Left forelimb (tissue), 1 donor: ENCODE measurements at places on chromosomes 12 and 14.

- no peak for DNase-seq
Observed at GRCh38 chr12:4856596-4856995, 53.1 kb upstream of the KCNA1 start.

GRCh38 chr12:9751204-9752144 lies 9.2 kb downstream of the CD69 start:
- no peak for DNase-seq

GRCh38 chr12:97541366-97541765 lies 78.8 kb downstream of the RMST start:
- no peak for DNase-seq

DNA sequence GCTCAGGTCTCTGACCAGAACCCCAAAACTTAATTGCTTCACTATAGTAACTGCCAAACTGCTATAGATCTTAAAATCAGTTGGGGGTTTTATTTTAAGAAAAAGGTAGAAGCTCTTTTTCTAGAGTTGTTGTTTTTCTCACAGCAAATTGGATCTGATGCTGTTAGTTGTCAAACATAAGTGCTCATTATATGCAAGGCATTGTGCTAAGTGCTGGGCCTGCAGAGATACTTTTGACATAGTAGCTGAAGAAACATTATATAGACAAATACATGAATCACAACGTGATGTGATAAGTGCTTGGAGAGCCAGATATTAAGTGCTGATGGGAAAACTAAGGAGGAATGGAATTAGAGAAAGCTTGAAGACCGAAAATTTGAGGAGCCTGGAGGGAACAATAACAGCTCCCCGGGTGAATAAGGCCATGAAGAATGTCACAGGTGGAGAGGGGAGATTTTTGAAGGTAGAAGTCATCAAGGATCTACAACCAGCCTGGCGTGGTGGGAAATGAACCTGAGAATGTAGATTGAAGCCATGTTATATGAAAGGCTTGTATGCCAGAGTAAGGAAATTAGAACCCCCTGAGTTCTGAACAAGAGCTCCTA lies 126.5 kb downstream of the DYRK2 start:
- DNase-seq = no peak

DNA sequence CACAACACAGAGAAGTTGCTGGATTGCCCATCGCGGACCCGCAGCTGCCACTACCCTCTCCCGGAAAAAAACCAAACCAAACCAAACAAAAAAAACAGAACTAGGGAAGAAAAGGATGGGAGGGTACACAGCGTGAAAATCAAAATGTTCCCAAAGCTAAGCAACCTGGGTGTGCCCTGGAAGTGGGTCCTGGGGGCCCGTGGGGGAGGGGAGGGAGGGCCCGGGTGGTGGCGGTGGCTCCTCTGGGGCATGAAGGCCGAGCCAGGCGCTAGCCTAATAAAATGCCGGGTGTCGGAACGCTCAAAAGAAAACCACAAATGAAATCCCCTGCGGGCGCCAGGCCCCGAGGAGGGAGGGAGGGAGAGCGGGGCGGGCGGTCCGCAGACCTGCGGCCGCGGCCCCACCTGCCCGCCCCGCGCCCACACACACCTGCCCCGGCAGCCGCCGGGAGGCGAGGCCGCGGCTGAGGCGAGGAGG lies 787 bp downstream of the HECTD4 start:
- DNase-seq = no peak

GRCh38 chr14:95409477-95410272 lies 90.0 kb upstream of the CLMN start:
- no peak for DNase-seq

DNA sequence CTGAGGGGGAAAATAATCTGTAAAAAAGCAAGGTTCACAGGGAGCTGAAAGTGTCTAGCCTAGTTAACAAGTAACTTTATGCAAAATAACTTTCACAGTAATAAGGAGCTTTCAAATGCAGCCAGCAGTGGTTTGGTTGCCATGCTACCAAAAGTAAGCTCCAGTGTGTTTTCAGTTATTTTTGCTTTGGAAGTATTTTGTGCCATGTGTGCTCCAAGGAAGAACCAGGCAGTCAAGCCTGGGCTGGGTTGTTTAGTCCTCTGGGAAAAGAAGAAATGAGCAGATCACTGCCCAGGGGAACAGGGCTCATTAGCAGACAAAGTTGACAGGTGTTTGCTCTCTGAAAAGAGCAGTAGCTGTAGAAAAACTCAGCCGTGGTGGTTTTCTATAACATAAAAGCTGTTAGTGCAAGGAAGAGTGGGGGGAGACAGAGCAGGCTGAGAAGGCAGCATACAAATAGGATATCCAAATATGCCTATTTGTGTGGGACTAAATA lies 92.8 kb upstream of the TMTC2 start:
- no peak for DNase-seq

DNA sequence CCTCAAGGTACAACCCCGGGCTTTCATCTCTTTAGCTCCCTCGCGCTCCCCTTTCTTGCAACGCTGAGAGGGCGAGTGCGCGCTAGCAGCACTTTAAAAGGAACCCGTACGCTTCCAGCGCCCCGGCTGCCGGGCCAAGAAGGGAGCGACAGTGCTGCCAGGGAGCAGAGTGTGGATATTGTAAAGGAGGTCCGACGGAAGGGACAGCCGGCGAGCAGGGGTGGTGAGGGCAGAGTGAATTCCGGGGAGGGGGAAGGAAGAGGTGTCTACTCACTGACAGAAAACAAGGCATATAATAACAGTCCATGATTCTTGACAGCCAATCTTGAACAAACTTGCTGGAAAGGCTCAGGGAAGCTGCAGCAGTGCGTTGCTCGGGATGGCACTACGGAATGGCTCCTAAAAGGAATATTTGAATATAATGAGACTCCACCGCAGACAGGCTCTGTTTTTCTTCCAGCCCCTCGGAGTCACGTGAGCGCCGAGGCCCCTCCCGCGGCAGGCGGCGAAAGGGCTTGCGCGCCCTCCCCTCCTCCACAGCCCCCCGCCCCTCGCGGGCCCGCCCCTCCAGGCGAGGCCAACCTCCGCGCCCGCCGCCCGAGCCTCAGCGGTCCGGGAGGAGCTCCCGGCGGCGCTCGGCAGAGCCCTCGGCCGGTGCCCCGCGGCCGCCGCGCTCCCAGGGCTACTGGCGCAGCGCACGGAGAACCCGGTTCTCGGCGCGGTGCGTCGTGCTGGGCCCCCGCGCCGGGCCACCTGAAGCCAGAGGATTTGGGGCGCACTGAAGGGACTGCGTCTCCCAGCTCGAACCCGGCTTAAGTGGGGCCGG lies 3.4 kb downstream of the BMP4 start:
- DNase-seq = peak; percentile 94

- no peak for DNase-seq
Observed at GRCh38 chr12:18141048-18141982, 51.3 kb upstream of the RERGL start.

GRCh38 chr14:59583755-59584154 lies 7.1 kb upstream of the CCDC175 start:
- no peak for DNase-seq

GRCh38 chr12:17884581-17884980 lies 205.4 kb downstream of the RERGL start:
- no peak for DNase-seq

GRCh38 chr14:99473458-99473857 lies 7.2 kb downstream of the SETD3 start:
- no peak for DNase-seq

GRCh38 chr14:69658664-69659261 lies 47.4 kb downstream of the SUSD6 start:
- DNase-seq = no peak

DNA sequence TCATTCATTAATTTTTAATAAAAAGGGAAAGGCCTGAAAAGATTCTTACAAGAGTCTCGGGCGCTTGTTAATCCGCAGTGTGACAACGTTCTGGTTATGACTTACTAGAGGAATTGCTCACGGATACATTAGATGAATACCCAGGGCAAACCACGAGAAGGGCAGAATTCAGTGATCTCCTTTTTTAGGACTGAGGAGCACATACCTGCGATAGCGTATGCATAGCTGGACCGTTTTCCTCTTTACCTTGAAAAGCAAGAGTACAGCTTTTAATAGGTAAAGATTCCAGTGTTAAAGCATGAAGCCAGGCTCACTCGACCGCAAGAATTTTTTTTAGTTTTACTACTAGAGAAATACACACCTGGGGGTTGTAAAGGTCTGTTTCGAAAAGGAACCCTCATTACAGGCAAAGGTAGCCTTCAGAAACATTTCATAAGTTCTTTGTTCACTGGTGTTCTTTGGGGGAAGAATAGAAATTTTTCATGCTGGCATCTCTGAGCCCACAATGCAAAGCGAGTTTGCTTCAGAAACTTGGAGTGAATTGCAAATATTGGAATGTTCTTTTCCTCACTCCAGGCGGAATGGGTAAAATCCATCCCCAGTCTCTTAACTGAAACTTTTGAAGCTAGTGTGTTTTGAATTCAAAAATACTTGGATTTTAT lies 953 bp downstream of the MAPK1IP1L start:
- no peak for DNase-seq

GRCh38 chr14:67409461-67409860 lies 2.5 kb downstream of the PLEK2 start:
- DNase-seq = no peak

GRCh38 chr12:10957741-10958140 lies 18.7 kb upstream of the TAS2R14 start:
- DNase-seq = no peak

DNA sequence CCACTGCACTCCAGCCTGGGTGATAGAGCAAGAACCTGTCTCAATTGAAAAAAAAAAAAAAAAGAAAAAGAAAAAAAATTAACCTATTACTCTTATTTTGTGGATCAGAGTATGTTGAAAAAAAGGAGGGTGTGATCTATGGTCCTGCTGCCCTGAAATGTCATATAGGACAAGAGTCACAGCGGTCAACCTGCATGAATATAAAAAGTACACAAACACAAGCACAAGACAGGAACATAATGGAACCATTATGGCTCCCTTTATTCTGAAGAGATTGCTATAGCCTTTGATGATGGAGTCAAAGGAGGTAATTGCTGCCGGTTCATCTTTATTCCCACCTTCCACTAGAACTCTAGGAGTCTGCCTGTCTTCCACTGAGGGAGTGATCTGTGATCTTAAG lies 96.9 kb downstream of the NTN4 start:
- DNase-seq = no peak

- DNase-seq = no peak
Observed at GRCh38 chr12:81465876-81466275, 293.3 kb downstream of the PPFIA2 start.

- no peak for DNase-seq
Observed at GRCh38 chr14:83714151-83714550, 1815.8 kb upstream of the FLRT2 start.

DNA sequence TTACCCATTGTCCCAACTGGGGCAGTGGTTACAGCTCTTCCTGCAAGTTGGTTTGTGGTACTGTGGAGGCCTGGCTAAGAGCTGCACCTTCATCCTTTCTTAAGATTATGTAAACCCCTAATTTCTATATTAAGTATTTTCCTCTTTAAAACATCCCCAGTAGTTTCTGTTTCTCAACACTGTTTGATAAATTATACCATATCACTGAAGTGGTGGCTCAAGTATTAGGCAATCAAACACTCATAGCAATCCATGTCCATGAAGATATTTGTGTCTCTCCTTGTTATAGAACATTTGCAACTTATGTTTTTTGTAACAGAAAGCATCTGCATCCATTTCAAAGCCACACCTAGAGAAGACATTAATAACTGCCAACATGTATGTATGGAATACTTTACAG lies 31.8 kb downstream of the ATXN3 start:
- DNase-seq = no peak

GRCh38 chr12:112117685-112118084 lies 7.7 kb upstream of the TRAFD1 start:
- no peak for DNase-seq

DNA sequence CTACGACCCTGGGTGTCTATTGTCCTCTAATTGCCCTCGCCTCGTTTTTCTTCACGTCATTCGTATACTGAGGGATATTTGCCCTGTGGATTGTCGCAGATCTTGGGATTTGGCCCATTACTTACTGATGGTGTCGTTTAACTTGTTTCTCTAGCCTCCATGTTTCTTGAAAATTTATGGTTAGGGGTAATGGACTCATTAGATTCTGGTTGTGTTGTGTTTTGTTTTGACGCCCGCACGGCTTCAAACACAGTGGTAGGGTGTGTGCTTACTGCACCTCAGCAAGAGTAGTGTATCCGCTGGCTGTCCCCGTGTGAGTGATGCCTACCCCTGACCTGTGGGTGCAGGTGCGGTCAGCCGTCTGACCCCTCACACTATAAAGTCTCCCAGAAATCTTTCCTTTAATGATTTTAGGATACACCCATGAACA lies 874 bp upstream of the RNU6-8 start:
- DNase-seq = no peak

- no peak for DNase-seq
Observed at GRCh38 chr14:47022721-47023120, 371.1 kb upstream of the RPL10L start.

DNA sequence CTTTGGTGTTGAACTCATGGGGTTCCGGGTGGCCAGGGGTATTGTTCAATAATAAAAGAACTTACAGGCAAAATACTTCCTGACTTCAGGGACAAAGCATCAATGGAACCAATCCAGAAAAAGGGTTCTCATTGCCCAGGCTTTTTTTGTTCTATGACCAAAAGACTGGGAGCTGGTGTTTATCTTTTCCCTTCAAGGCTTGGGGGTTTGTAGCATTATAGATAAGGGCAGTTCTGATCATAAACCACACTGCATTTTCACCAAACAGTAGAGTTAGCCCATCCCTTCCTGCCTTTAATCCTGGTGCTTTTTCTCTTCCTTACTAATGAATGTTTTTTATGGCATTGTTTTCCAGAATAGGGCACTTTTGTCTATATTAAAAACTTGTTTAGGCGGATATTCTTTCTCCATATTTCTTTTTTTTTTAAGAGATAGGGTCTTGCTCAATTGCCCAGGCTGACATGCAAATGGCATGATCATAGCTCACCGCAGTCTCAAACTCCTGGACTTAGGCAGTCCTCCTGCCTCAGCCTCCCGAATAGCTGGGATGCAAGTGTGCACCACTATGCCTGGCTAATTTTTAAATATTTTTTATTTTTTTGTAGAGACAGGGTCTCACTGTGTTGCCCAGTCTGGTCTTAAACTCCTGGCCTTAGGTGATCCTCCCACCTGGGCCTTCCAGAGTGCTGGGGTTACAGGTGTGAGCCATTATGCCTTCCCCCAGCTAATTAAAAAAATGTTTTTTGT lies 9.7 kb downstream of the FUT8 start:
- no peak for DNase-seq

DNA sequence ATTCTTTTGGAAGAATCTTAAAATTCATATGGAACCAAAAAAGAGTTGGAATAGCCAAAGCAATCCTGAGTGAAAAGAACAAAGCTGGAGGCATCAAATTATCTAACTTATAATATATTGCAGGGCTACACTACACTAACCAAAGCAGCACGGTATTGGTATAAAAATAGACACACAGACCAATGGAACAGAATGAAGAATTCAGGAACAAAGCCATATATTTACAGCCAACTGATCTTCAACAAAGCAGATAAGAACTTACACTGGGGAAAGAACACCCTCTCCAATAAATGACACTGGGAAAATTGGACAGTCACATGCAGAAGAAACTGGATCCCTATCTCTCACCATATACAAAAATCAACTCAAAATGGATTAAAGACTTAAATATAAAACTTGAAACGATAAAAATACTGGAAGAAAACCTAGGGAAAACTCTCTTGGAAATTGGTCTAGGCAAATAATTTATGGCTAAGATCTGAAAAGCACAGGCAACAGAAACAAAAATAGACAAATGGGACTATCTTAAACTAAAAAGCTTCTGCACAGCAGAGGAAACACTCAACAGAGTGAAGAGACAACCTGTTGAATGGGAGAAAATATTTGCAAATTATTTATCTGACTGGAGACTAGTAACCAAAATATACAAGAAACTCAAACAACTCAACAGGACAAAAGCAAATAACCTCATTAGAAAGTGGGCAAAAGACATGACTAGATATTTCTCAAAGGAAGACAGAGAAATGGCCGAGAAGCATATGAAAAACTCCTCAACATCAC lies 286.3 kb downstream of the ITPR2 start:
- no peak for DNase-seq
